Thoracic aorta (tissue), 2 donors: ENCODE measurements at places on chromosomes 13 and 19.

DNA sequence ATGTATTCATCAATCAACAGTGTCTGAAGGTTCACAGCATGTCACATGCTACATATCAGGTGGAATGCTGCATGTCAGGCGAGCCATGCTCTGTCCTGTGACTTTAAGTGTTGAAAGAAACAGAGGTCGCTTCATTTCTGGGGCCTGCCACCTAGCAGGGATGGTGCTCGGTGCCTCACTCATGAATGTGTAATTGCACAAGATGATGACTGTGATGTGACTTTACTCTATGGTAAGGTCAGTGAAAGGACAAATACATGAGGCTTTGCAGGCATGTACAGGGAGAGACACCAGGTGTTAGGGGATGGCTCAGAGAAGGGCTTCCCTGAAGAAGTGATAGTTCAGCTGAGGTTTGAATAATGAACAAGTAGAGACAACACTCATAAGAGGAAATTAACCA is 66.7 kb downstream of the FRY start:
- DNase-seq: no peak

- DNase-seq: no peak
These were observed 22.8 kb upstream of the ITM2B start for GRCh38 chr13:48210178-48210577.

DNA sequence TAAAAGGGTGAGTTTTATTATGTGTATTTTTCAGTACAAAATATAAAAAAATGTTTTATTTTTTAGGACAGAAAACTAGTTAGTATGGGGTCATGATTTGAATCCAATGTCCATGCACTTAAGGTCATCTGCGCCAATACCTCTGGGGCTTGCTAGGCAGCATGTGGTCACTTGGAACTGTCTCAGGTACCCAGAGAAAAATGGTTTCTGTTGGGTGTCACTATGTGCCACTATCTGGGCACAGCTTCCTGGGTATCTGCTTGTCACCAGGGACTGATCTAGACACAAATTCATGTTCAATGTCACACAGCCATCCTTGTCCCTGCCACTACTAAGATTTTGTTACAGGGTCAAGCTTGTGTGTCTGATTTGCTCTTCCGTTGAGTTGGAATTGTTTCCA is 100.4 kb downstream of the RGCC start:
- DNase-seq: no peak

- no peak for DNase-seq
These were observed 15.8 kb upstream of the LATS2 start for GRCh38 chr13:21077076-21077787.

- no peak for DNase-seq
These were observed 60.1 kb upstream of the AKAP11 start for GRCh38 chr13:42211704-42212464.
